ENCODE measurements at places on chromosomes 11 and 22. TPM values are rescaled to one million over a fixed set of nuclear protein-coding genes. Genes with fewer than 3 reads are reported as not detected.

GRCh38 chr11:3859373-3859881 lies 4.0 kb downstream of the STIM1 start:
- DNase-seq, result no peak

DNA sequence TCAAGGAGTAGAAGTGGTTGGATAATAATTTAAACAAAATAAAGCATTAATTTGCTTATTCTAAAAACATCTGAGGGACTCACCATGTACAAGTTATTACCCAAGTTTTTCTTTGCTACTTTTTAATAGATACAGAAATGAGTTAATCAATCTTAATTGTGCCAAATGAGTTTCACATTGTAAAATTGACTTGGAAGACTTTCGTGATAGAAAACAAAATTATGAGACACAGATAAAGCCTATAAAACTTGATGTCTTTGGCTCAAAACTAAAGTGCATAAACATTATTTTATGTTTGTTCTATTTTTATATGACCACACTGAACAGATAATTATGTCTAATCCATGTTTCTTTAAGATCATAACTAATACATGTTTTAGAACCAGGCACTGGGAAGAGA lies 10.1 kb upstream of the CWF19L2 start:
- DNase-seq, result no peak

- no peak for DNase-seq
Observed at GRCh38 chr22:46405901-46406300, 70.4 kb downstream of the TRMU start.

DNA sequence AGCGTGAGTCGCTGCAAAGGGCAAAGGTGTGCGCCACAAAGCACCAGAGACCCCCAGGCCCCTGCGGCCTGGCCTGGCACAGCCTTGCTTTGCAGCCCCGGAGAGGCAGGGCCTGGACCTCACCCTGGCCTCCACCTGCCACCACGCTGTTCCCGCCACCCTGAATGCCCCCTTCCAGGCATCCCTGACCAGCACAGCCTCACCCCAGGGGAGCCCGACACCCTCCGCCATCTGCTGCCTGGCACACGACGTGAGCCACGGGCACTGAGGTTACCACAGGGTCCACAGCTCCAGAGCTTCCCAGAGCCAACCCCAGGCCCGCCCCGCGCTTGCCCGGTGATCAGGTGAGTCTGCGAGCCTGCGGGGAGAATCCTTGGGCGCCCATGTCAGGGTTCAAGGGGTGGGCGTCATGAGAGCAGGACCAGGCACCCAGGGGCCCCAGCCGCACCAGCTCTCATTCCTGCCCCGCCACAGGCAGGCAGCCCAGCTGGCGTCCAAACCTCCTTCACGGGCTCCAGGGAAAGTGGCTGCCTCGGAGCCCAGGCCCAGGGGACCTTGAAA lies 171.3 kb downstream of the BRD1 start:
- no peak for DNase-seq

DNA sequence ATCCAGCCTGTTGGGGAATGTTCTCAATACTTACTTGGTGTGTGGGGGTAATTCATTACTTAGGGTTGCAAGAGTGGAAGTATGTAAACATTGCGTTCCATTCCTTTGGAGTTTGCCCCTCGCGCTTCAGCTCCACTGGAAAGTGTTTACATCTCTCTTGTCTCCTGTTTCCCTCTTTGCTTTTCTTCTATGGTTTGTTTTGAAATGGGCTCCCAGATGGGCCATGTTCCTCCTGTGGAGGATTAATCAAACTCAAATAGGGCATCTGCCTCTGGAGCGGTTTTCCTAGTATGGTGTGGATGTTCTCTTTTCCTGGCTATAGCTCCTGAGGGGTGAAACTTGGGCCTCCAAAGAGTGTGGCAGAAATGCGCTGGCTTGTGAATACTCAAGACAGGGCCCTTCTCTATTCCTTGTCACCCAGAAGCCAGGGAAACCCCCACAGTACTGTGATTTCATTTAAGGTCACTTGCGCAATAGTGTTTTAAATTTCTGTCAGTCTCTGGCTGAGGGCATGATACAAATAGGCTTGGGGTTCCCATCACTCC lies 51.9 kb downstream of the CD44 start:
- no peak for DNase-seq

GRCh38 chr22:37393746-37394145 lies 33.5 kb downstream of the ELFN2 start:
- no peak for DNase-seq

DNA sequence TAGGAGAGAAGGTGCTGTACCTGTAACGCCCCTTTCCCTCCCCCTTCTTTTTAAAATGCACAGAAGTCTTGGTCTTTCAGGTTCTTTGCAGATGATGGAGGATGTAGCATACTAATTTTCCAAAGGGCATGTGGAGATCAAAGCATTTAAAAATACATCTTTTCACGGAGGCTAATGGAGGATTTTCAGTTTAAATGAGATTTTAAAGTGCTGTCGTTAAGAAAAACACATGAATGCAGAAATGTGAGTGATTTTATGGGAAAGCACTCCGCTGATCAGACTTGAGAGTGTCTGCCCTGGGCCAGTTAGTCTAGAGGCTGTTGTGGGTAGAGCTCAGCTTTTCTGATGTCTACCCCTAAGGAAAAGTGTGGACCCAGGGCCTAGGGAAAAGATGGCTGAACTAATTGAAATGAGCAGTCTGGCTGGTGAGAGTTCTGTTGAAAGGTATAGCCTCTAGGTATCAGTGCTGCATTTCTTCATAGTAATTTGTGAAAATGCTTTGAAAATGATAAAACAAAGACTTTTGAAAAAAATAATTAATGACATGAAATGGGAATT lies 2.5 kb downstream of the AMOTL1 start:
- DNase-seq, result no peak

GRCh38 chr22:36256478-36256877 lies 3.5 kb downstream of the APOL1 start:
- no peak for DNase-seq

Gene C11orf42
- not detected for polyA plus RNA-seq

Gene CRYAB
- 99.7 TPM for polyA plus RNA-seq

Gene OR8G5
- not detected for polyA plus RNA-seq
